ENCODE measurements at places on chromosomes 12 and 14.
A peak's percentile ranks its signal among the peaks of the same experiment; 100 is the strongest.

DNA sequence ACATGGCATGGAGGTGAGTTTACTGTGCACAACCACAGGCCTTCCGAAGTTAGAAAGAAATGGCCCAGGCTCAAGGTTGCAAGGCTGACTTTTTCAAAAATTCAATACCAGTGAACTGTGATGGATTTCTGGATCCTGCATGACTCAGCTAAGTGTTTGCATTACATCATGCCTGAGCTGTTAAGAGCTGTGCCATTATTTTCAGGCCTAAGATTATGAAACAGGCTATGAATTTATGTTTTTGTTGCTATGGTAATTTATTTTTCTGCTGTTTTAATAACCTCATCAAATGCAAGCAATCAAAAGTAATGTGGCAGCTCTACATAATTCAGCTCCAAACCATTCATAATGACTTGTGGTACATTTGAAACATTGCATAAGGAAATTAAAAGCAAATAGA, 457.7 kb upstream of the TMEM132C start:
- peaks cover 40% of the 10 kb centered on the region for H3K4me1 ChIP-seq
- no peaks in the 10 kb centered on the region for H3K27me3 ChIP-seq
- peak overlapping the region; percentile 96 for H3K27ac ChIP-seq
- peak overlapping the region; percentile 6 for H3K4me3 ChIP-seq
- no peaks in the 10 kb centered on the region for H3K36me3 ChIP-seq

- DNase-seq = no peak
- no peaks in the 10 kb centered on the region for H3K36me3 ChIP-seq
- H3K27ac ChIP-seq = no peak overlapping the region
- peaks cover 6% of the 10 kb centered on the region for H3K4me1 ChIP-seq
- no peaks in the 10 kb centered on the region for H3K27me3 ChIP-seq
Observed at GRCh38 chr12:128444598-128444997, 177.6 kb downstream of the TMEM132C start.

DNA sequence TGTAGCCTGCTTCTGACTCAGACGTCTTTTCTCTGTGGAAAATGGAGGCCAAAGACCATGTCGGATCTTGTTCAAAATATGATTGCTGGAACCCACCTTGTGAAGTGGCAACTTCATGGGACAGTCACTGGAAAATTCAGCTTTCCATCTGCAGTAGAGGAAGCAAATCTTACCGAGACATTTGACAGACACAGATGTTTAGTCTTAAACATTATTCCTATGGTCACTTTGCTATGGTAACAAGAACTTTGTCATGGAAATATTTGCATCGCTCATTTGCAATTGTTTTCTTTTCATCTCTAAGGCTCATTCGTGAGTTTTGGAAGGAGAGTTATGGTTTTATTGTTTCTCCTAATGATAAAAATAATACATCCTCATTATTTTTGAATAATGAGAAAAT, 98.3 kb upstream of the HIF1A start:
- H3K27ac ChIP-seq = no peak overlapping the region
- no peaks in the 10 kb centered on the region for H3K27me3 ChIP-seq
- no peaks in the 10 kb centered on the region for H3K36me3 ChIP-seq

DNA sequence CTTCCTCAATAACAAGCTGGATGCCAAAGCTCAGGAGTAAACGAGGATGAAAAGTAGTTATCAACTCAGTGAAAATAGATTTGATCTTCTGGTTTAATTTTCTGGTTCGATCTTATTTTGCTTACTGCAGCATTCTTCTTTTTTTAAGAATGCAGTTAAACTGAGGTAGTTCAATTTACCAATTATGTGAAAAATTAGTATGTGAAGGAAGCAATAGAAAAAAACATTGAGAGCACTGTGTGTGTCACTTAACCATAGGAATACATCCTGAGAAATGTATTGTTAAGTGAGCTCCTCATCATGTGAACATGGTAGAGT, 111.4 kb upstream of the TSPAN8 start:
- H3K36me3 ChIP-seq = no peaks in the 10 kb centered on the region
- DNase-seq = no peak
- no peaks in the 10 kb centered on the region for H3K27me3 ChIP-seq
- H3K4me1 ChIP-seq = no peaks in the 10 kb centered on the region
- H3K27ac ChIP-seq = no peak overlapping the region
- H3K4me3 ChIP-seq = no peak overlapping the region

DNA sequence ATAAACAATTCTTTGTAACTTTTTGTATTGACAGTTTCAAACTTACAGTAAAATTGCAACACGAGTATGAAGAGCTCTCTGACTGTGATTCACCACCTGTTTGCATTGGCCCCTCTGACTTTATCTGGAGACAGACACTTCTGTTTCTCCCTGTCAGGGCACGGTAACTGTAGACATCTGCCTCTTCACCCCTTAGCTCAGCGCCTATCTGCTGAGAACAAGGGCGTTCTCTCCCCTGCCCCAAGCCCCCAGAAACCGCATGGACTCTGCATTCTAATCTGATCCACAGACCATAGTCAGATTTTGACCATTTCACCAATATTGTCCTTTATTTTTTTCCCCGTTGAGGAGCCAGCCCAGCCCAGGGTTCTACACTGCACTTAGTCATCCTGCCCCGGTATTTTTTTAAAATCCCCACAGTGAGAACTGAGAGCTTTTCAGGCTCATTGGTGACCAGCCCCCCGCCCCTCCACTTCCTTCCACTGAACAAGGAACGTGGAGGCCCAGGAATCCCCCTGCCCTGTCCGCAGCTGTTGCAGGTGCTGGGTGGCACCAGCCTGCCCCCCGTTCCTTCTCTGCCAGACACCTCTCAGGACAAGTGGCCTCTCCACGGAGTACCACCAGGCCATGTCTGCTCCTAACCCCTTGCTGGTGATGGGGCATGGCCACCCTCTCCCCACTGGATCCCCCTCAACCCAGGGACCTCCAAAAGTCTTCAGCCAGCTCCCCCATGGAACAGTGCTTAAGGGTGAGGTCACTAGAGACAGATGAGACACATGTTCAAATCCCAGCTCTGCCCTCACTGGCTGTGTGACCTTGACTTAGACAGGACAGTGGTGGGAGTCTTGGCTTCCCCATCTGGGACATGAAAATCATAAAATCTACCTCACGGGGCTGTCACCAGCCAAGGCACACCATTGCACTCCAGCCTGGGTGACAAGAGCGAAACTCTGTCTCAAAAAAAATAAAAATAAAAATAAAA, 11.2 kb downstream of the RHOF start:
- H3K4me1 ChIP-seq = peaks cover 18% of the 10 kb centered on the region
- H3K27me3 ChIP-seq = no peaks in the 10 kb centered on the region
- H3K27ac ChIP-seq = peak overlapping the region; percentile 55
- no peaks in the 10 kb centered on the region for H3K36me3 ChIP-seq
- H3K4me3 ChIP-seq = no peak overlapping the region

- H3K4me1 ChIP-seq = peaks cover 12% of the 10 kb centered on the region
- H3K4me3 ChIP-seq = no peak overlapping the region
- no peak for DNase-seq
Observed at GRCh38 chr14:55718551-55718950, 138.5 kb downstream of the KTN1 start.

DNA sequence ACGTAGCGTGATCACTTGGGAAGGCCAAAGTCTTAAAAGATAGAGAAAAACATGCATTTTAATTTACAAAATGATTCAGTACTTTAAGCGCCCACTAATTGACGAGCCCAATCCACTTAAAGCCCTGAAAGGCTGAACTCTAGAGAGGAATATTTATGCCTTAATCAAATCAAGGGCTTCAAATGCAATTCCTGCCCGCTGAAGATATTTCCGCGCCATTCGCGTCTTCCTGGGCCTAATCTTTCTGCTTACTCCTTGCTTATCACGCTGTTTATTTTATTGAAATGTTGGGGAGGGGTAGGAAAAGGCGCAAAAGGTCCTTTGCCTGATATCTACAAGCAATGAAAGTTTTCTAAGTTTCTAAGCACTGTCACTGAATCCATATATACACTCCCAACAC, 4.0 kb downstream of the TBX3 start:
- DNase-seq = no peak
- H3K4me3 ChIP-seq = no peak overlapping the region
- H3K27ac ChIP-seq = no peak overlapping the region
- H3K36me3 ChIP-seq = no peaks in the 10 kb centered on the region
- H3K27me3 ChIP-seq = no peaks in the 10 kb centered on the region
- H3K4me1 ChIP-seq = no peaks in the 10 kb centered on the region

DNA sequence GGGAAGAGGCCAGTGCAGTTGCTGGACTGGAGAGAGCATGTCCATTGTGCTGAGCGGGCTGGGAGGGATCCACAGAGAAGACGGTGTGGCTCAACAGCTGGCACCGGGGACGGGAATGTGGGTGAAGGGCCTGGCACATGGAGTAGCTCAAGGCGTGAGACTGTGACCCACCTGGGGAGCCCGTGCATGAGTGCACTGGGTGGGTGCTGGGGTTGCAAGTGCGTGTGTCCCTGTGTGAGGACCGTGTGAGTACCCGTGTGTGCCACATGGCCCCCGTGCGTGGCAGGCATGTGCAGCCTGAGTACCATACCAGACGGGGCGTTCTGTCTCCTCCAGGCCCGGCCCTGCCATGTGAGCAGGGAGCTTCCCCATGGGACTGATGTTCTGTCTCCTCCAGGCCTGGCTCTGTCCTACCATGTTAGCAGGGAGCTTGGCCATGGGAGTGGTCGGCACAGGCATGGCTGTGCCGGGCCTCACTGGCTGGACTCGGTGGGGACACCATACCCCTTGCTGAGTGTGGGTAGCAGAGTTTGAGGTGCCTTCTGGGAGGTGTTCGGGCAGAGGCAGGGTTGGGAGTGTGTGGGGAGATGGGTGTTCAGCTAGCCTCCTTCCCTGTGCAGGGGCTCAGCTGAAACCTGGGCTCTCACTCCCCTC, 234.4 kb downstream of the TMEM121 start:
- H3K36me3 ChIP-seq = no peaks in the 10 kb centered on the region
- no peak for DNase-seq
- H3K27me3 ChIP-seq = no peaks in the 10 kb centered on the region
- no peak overlapping the region for H3K4me3 ChIP-seq
- H3K27ac ChIP-seq = no peak overlapping the region

DNA sequence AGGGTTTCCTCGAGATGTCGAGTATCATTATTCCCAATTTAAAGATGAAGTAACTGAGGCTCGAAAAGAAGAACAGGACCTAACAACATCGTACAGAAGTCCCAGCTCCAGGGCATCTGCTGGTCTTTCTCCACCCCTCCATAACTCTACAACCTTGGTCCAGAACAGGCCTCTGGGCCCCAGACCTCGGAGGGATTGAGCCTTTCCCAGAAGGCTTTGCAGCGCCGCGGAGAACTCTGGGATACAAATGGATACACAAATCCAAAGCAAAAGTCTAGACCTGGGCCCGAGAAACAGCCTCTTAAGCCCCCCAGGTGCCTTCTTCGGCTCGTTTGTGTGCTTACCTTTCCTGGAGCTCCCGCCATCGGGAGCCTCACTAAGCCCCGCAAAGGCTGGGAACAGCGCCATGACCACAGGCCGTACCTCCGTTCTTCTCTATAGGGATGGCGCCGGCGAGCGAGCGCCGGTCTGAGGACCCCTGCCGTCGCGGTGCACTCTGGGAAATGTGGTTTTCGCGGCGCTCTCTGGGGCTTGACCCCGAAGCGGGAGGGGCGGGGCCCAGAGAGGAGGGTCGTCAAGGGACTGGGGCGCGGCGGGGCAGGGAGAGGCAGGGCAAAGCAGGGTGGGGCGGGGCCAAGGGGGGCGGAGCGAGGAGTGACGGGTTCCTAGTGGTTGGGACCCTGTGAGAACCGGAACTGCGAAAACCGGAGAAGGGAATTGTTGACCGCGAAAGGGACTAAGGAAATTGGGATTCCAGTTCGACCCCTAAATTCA, at the start of gene NRDE2:
Gene NRDE2, minus strand, starts transcription at position 445 of the 774 bp plus-strand sequence. Its CDS starts 37 bp downstream, at position 408.
- H3K4me3 ChIP-seq = peak within 1 kb of the TSS; percentile 90
- H3K27me3 ChIP-seq = no peaks in the 10 kb centered on the region
- 0 out of 2 replicates have a peak, but pooled peaks cover 3% of the 10 kb centered on the region for H3K4me1 ChIP-seq
- peak within 1 kb of the TSS; percentile 90 for H3K27ac ChIP-seq
- DNase-seq = peak; percentile 99

DNA sequence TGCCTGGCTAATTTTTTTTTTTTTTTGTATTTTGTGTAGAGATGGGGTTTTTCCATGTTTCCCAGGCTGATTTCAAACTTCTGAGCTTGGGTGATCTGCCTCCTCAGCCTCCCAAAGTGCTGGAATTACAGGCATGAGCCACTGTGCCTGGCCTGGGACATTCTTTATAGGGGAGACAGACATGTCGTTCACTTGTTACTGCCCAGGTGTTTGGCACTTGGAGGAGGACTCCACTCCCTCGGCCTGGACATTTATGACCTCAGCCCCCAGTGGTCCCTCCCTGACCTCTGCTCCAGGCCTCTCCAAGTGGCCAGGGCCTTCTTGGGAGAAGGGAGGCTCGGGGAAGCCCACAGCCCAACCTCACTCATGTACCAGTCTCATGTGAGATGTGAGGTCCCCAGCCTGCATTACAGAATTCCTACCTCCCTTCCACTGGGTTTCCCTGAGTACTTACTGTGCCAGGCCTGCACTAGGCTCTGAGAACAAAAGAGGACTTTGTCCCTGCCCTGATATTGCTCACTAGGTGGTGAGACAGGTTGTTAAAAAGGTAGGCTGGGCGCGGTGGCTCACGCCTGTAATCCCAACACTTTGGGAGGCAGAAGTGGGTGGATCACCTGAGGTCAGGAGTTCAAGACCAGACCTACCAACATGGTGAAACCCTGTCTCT, 9.7 kb upstream of the POP5 start:
- no peaks in the 10 kb centered on the region for H3K4me1 ChIP-seq
- H3K4me3 ChIP-seq = no peak overlapping the region
- H3K27ac ChIP-seq = no peak overlapping the region
- DNase-seq = no peak
- H3K36me3 ChIP-seq = no peaks in the 10 kb centered on the region

- H3K4me1 ChIP-seq = no peaks in the 10 kb centered on the region
- DNase-seq = no peak
- no peaks in the 10 kb centered on the region for H3K36me3 ChIP-seq
- no peak overlapping the region for H3K27ac ChIP-seq
Observed at GRCh38 chr14:32669391-32669790, 269.3 kb upstream of the NPAS3 start.

DNA sequence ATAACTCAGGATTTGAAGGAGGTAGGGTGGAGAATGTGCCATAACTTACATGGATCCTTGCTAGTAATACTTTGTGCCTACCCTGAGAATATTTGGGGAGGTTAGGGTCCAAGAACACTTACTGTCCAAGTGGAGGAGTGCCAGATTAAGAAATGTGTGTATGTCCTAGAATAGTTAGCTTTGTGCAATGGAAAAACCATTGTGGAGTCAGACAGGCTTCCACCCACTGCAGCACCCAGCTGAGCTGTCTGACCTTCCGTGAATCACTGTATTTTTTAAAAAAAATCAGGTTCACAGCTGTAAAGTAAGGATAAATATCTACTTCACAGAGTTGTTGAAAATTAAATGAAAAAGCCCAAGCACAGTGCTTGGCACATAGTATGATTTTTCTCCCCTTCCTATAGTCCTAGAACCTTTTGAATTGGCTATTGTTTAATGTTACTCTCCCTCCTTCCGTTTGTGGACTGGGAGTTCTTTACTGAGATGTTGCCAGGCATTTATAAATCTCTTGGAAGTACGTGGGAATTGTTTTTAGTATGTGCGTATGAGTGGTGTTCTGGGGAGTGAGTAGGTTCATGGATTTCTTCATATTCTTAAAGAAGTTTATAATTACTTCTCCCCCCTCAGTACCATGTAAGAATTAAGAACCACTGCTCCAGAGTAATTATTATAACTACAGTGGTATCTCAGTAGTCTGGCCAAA, 9.2 kb downstream of the RAB21 start:
- H3K4me1 ChIP-seq = no peaks in the 10 kb centered on the region
- H3K27ac ChIP-seq = no peak overlapping the region
- no peak for DNase-seq
- H3K4me3 ChIP-seq = no peak overlapping the region
- H3K36me3 ChIP-seq = peaks cover 23% of the 10 kb centered on the region

GRCh38 chr12:66693901-66694513, 15.1 kb upstream of the GRIP1 start:
- no peak overlapping the region for H3K27ac ChIP-seq
- H3K4me1 ChIP-seq = 0 out of 2 replicates have a peak, but pooled peaks cover 4% of the 10 kb centered on the region
- H3K27me3 ChIP-seq = no peaks in the 10 kb centered on the region
- DNase-seq = peak; percentile 84
